ENCODE measurements at places on chromosomes 6 and 20.

GRCh38 chr6:2259574-2259973, 14.2 kb upstream of the GMDS start:
- DNase-seq = no peak

GRCh38 chr6:138817799-138818198, 21.9 kb downstream of the ECT2L start:
- no peak for DNase-seq

DNA sequence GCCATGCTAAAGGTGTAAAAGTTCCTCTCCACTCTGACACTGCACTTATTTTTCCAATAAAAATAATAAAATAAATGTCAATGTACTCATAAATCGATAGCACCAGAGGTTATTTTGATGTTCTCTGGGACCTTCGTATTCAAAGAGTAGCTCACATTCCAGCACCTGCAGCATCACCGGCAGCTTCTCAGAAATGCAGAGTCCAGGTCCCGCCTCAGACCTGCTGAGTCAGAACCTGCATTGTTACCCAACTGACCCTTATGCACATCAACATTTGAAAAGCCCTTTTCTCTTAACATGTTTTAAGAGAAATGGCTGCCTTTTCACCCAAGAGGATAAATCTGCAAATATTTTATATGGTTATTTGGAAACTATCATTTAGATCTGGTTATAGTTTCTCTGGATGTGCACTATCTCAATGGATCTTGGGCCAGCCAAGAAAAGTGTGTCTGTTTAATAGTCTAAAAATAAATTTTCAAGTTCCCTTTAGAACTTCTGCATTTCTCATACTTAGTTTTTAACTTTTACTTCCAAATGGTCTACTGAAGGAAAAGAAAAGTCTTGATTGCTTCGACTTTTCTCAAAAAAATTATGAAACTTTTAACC, 216.2 kb upstream of the PRDM1 start:
- no peak for DNase-seq

GRCh38 chr6:19578481-19578880, 258.7 kb upstream of the ID4 start:
- no peak for DNase-seq

- DNase-seq = no peak
Observed at GRCh38 chr20:37342231-37343177, 3.4 kb upstream of the SRC start.

GRCh38 chr6:44473393-44474189, 86.1 kb downstream of the CDC5L start:
- no peak for DNase-seq

DNA sequence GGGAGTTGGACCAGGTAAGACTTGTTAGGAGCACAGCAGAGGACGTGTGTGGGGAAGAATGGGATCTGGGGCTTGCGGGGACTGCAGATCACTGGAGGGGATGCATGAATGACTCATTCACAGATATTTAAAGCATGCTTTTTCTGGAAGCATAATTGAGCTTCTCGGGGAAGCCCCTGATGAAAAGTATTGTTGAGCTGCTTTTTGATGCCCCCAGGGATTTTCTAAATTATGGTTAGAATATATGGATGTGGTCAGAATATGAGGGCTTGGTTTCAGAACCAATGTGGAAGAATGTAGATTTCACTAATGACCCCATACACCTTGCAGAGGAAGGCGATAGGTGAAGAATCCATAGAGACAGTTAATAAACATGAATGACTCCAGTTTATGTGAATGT, 36.1 kb downstream of the GMPR start:
- DNase-seq = no peak
